ENCODE measurements at places on chromosomes 1 and 21. TPM values are rescaled to one million over a fixed set of nuclear protein-coding genes. Genes with fewer than 3 reads are reported as not detected.

Gene MTF1
- 1.5 TPM for total RNA-seq

GRCh38 chr1:245129319-245130240 lies 25.2 kb upstream of the KIF26B start:
- no peak overlapping the region for H3K27ac ChIP-seq
- DNase-seq, result peak; percentile 63
- no peak overlapping the region for H3K4me3 ChIP-seq
- no peaks in the 10 kb centered on the region for H3K27me3 ChIP-seq
- no peaks in the 10 kb centered on the region for H3K36me3 ChIP-seq
- no peaks in the 10 kb centered on the region for H3K4me1 ChIP-seq

DNA sequence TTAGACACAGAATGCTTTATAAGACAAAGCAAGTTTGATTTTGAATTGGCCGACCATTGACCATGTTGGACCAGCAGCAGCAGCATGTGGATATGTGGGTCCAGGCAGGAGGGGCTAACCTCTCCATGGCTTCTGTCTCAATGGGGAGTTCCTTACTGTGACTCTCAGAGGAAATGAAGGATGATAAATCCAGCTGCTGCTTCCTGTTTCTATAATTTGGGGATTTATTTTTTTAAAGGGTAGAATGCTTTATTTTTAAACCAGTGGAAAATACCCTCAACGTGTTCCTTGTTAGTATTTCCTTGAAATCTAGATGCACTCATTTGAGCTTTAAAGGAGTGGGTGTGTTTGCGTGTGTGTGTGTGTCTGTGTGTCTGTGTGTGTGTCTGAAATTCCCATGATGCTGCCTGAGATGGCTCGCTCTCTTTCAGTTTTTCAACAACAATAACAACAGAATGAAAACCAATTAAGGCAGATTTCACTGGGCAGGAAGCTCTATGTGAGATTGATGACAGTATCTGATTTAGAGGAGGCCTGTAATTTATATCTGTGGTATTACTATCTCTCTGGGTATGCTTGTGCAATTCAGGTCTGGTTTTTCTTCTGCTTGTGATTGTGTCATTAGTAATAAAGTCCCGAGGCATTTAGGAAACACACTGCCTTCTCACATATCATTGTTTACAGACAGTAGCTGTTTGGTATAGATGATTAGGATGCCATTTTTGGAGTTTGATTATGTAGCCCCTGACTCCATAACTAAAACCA lies 86.1 kb upstream of the ZNF326 start:
- no peak overlapping the region for H3K4me3 ChIP-seq
- peak; percentile 66 for DNase-seq
- peaks cover 40% of the 10 kb centered on the region for H3K4me1 ChIP-seq
- H3K36me3 ChIP-seq, result no peaks in the 10 kb centered on the region
- no peaks in the 10 kb centered on the region for H3K27me3 ChIP-seq

DNA sequence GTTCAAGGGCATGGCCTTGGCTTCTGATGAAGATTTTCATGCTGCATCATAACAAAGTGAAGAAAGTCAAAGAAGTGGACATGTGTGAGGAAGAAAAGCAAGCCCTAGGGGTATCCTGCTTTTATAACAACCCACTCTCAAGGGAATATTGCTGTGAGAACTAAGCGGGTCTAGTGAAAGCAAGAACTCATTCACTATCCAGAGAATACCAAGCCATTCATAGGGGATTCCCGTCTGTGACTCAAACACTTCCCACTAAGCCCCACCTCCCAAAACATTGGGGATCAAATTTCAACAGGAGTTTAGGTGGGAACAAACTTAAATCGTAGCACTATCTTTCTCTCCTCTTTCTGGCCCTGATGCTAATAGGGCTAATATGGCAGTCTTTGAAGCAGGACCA lies 98.5 kb upstream of the CTTNBP2NL start:
- H3K4me1 ChIP-seq, result no peaks in the 10 kb centered on the region
- no peak for DNase-seq
- peaks cover 12% of the 10 kb centered on the region for H3K27me3 ChIP-seq
- H3K36me3 ChIP-seq, result no peaks in the 10 kb centered on the region
- H3K27ac ChIP-seq, result no peak overlapping the region
- no peak overlapping the region for H3K4me3 ChIP-seq

GRCh38 chr1:151006327-151007052 lies at the start of gene MINDY1:
Gene MINDY1, minus strand, starts transcription at chr1:151006902. Its CDS starts 4,285 bp downstream, at chr1:151002617.
- no peaks in the 10 kb centered on the region for H3K36me3 ChIP-seq
- H3K27me3 ChIP-seq, result no peaks in the 10 kb centered on the region
- H3K27ac ChIP-seq, result peak within 1 kb of the TSS; percentile 93

Gene RHBDL2
- total RNA-seq, result not detected

Measured in cardiac muscle cell (in vitro differentiated cells and primary cell).